ENCODE measurements at places on chromosomes 6 and 20.
A peak's percentile ranks its signal among the peaks of the same experiment; 100 is the strongest.

- no peak for DNase-seq
These were observed 5.5 kb upstream of the SALL4 start for GRCh38 chr20:51807720-51808250.

DNA sequence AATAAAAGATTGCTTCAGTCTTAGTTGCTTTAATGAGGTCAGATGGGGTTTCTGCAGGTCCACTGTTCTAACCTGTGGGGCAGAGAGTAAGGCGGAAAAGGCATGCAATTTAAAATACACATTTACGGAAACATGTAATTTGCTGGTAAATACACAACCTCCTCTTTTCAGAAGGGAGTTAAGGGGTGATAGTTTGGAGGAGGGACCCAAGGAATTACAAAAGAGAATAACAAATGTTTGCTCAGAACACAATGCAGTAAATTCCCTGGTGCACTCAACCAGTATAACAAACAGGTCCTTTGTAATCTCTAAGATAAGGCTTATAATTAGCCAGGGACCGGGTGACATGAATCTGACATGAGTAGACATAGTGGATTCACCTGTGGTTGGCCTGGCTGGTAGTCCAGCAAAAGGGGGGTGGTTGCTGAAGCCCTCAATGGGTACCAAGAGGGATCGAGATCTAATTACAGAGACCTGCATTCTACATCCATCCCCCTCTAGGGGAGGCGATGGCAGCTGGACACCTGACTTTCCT is 295.1 kb downstream of the PHACTR1 start:
- DNase-seq = no peak

GRCh38 chr6:144543006-144543871 is 258.1 kb downstream of the UTRN start:
- DNase-seq = peak; percentile 74

DNA sequence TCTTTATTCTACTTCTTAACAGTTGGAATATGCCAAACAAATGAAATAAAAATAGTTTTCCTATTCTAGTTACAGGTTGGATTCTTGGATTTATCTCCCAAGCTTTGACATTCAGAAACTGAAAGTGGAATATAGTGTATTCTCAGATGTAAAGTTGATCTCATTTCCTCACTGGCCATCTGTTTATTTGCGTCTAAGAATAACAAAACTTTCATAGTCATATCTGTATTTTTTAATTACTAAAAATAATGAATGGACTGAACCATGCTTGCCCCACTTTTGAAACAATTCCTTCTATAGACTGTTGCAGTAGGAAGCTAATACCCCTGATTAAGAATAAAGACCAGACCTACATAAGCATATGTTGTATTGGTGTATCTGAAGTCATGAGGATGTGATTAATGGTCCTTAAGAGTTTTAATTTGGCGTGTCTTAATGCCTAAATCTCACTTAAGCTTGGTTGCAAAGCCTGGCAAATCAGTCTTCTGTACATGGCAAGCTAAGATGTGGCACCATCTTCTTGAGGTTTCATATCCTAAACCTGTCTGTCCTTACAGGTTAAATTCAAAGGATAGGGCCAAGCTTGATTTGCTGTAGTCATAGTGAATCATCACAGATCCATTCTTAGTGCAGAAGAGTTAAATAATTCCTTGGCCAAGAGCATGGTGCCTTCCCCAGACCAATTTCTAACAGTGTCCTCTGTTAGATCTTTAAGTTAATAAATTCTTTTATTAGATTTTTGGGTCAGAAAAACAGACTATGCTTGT is 58.9 kb downstream of the FOXO3 start:
- no peak for DNase-seq

DNA sequence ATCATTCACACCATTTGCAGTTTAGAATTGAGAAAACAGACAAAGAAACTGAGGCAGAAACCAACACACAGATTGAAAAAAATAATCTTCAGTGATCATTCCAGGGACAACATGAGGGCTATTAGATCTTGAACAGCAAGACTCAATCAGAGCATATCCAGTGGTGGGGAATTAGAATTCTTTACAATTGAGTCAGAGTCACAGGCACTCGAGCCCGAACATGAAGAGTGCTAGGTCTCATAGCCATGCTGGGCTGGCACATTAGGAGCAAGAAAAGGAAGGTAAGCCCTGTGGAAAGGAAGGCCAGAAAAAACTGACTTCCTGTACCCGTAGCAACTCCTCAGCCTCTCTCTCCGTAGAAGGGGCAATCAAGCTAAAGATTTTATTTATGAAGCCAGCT is 419.9 kb downstream of the HAO1 start:
- DNase-seq = no peak

GRCh38 chr6:121865811-121866210 is 430.4 kb downstream of the GJA1 start:
- DNase-seq = no peak

- no peak for DNase-seq
These were observed 39.6 kb upstream of the PAX1 start for GRCh38 chr20:21665687-21666446.

DNA sequence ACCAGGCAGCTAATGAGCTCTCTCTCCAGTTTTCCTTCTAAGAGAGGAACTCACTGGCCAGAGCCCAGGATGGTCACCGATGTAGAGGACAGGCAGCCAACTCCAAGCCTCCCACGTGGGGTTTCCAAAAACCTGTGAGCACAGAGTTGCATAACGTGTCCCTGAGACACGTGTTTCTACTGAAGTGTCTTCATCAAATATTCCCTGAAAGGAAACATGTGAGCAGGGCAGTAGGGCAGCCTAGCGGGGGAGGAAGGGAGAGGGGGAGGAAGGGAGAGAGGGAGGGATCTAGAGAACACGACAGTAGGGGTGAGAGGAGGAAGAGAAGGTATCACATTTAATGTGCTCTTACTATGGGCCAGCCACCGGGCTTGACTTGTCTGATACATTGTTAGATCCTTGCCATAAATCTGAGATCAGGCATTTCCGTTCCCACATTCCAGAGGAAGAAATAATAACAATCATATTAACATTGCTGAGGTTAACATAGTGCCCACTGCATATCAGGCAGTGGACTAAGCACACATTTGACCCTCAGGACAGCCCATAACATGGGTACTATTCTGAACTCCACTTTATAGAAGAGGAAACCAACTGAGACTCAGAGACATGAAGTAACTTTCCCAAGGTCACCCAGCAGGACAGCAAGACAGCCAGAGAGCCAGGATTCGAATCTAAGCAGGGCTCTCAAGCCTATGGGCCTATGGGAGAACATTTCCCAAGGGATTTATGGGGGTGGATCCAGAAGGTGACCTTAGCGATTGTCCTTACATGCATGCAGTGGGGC is 4.5 kb upstream of the SYS1 start:
- peak; percentile 74 for DNase-seq

- no peak for DNase-seq
These were observed 159.2 kb upstream of the ARID1B start for GRCh38 chr6:156617941-156618340.

- no peak for DNase-seq
These were observed 284.3 kb downstream of the DHX35 start for GRCh38 chr20:39246436-39246835.

DNA sequence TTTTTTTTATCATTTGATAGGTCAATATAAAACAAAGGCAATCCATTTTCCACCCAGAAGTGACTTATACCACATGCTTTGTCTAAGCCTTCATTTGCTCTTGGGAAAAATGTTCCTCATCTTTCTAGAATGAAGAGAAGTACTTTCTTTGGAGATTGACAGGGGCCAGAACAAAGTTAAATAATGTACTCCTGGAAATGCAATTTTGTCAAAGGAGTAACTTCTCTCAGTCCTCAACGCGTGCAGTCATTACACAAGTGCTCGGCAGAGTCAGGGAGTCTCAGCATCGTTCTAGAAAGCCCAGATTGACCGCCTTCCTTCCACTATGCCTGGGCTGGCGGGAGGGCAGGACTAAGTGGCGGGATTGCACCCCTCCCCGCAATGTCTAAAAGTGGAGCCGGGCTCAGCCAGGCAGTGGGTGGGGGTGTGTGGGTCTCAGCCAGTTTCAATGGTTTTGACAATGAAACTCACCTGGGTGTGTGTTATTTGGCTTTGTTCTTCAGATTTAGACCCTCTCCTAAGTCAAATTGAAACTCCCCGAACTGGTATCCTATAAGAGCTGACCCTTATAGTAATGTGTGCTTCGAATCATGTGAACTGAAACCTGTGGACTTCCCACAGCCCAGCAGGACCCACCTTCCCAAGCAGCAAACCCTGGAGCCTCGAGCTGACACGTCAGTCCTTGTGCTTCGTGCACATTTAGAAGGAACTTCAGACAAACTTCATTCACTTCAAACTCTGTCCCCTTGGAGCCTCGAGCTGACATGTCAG is 63.2 kb upstream of the DUSP22 start:
- DNase-seq = no peak

- DNase-seq = no peak
These were observed 46.2 kb upstream of the CEP85L start for GRCh38 chr6:118697554-118697953.

- DNase-seq = no peak
These were observed 65.5 kb downstream of the ARID1B start for GRCh38 chr6:156842598-156843250.

DNA sequence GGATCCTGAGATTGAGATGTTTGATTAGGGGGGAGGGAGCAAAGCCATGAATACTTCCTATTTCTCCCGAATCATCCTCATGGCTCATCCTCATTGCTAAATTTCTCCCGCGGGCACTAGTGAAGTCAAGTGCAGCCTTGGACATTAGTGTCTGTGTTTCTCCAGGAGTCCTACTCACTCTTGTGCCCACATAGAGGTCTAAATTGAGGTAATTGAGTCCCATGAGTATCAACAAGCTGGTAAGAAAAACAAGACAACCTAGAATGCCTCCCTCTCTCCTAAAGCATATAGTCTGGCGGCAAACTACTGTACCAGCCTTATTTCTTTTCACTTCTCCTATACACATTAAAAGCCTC is 420 bp downstream of the CENPQ start:
- no peak for DNase-seq

DNA sequence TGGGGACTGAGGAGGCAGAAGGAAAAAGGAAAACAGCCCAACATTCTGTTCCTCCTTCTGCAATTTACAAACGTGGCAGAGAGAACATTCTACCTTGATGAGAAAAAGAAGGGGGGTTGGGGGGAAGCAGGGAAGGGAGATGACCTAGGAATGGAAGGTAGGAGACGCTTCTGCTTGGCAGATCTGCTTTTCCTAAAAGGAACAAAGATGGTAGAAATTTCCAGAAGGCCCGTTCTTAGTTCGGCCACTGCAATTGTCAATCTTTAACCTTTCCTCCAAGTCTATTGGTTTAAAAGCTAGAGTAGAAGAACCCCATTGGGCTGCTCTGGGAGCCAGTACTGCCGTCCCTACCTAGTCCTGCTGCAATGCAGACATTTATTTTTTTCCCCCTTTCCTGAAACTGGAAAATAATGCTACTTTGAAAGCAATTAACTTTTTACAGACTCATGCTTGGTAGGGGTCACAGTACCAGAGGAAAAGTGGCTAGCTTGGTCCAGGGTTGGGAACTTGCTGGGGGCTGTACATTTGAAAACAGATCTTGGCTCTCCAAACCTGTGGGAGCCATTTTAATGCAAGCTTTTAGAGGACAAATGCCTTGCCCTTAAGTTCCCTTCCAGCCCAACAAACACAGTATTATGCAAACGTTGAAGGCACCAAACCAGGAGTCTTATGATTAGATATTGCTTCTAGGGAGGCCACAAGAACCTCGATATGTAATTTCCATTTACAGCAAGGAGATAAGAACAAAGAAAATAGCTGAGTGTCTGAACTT is 2.6 kb downstream of the ZMYND8 start:
- DNase-seq = no peak

DNA sequence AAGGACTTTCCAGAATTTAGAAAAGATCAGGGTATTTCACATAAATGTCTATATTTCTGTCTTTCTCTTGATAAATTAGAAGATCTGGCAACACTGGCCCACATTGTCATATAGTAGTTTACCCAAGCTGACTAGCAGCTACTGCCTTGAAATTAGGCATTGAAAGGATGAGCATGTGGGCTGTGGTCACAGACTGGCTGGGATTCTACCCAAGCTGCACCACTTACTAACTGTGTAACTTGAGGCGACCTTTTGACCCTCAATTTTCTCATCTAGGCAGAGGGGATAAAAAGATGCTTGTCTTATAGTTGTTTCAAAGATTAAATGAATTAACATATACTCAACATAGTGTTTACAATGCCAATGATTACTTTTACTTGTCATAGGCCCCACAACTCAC is 152.7 kb upstream of the BMP2 start:
- no peak for DNase-seq

GRCh38 chr20:50387996-50388332 is 122.2 kb upstream of the PTPN1 start:
- DNase-seq = peak; percentile 55

DNA sequence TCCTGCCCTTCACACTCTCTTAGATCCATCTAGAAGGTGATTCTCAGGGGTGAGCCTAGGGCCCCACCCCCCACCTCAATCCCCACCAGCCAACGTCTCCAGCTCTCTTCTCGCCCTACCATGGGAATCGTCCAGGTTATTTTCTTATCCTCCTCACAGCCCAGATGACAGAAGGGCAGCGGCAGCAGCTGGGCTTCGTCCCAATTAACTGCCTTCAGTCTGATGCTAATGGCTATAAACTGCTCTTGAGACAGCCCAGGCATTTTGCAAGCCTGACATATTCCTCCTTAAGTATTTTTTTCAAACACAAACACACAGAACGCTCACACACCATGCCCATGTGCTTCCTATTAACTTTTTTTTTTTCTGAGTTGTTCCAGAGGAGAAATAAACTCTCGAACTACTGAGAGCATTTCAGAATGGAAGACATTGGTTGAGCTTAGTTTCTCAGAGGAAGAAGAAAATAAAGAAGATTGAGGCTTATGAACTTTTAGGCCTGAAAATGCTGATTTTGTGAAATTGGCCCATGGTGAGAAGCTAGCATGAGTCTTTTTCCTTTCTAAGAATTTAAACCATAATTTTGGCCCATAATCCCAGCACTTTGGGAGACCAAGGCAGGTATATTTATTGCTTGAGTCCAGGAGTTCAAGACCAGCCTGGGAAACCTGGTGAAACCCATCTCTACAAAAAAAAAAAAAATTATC is 124.6 kb downstream of the EYA2 start:
- DNase-seq = no peak

GRCh38 chr20:63306673-63307537 is 13.9 kb downstream of the COL20A1 start:
- DNase-seq = no peak

DNA sequence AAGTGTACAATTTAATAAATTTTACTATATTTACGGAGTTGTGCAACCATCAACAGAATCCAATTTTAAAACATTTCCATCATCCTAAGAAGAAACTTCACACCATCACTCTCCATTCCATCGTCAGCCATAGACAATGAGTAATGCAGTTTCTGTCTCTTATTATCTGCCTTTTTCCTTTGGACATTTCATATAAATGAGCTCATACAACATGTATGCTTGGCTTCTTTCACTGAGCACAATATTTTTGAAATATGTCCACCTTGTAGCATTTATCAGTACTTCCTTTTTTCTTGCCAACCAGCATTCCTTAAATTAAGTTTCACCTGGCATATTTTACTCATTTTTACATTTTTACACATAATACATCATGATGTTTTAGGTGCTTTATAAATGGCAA is 22.7 kb upstream of the HIVEP1 start:
- DNase-seq = no peak

GRCh38 chr6:39296745-39297640 is 17.2 kb downstream of the KCNK17 start:
- DNase-seq = peak; percentile 50

All from MG63 (cell line).